Activated CD8-positive, alpha-beta memory T cell treated with anti-CD3 and anti-CD28 coated beads, Interleukin-2, amount 50 U/mL, for 4 hours (primary cell): ENCODE measurements at places on chromosomes 16 and 17.

DNA sequence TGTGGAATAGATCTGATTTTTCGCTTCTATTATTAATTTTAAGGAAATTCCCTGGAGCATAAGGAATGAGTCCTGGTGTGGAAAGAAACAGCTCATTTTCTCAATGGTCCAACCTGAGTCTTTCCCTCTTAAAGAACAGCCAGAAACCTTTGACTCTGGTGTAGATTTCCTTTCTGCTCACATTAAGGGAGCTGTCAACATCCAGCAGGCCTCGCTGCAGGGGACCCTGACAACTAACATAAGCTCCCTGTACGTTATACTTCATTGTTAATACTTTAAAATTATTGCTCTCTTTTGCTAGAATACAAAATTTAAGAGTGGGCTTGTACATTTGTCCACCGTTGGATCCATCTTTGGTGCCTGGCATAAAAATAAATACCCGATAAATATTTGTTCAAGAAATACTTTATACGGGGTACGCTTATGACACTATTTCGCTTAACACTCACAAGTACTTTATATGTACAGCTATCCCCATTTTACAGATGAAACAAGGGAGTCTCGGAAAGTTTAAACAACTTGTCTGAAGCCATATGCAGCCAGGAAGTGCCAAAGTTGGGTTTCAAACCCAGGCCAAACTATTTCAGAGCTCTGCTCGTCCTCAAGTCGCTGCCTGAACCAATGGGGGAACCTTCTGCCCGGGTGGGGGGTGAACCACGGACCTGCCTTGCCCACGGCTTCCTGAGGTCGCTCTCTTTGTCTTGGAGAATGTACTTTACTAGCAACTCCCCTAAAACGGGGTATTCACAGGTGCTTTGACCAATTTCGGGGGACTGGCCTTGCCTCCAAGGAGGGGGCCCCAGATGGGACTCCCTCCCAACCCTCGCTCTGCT, 611 bp downstream of the SMARCE1 start:
- peak; percentile 45 for DNase-seq

GRCh38 chr17:5661491-5662125, 77.3 kb upstream of the NLRP1 start:
- no peak for DNase-seq

DNA sequence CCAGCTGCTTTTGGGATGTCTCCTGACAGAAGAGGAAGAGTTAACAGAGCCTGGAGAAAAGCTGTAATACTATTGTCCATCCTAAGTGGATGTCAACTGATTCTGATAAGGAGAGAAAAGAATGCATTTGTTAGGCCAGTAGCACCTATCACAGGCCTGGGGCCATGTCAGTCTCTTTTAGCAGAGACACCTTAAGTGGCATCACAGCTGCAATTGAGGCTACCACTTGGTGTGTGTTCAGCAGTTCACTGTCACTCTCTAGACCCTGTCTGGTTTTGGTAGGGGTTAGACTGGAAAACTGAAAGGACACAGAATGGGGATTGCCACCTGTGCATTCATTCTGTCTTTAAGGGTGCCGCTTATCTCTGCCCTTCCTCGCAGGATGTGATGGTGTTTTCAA, 42.0 kb downstream of the PSMD12 start:
- no peak for DNase-seq

GRCh38 chr17:74922172-74922571, 883 bp downstream of the USH1G start:
- no peak for DNase-seq

DNA sequence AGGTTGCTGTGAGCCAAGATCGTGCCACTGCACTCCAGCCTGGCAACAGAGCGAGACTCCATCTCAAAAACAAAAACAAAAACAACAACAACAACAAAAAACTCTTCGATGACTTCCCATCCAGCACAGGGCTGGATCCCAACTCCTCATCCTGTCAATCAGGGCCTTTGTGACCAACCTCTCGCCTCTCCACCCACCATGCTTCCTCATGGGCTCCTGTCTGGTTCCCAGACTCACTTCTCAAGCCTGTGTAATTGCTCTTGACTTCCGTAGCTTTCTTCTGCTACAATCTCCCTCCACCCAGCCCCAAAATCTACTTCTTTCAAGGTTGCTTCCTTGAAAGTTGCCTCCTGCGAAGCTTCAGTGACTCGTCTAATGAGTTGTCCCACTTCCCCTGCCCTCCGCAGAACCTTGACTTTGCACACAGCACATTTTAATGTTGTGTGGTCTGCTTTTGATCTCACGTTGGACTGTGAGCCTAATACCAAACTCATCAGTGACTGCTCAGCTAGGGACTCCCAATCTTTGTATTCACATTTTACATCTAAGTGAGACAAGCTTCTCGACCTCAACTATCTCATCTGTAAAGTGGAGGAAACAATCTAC, 936 bp upstream of the RASL10B start:
- no peak for DNase-seq

- DNase-seq: no peak
Observed at GRCh38 chr17:75835654-75835987, 8.6 kb downstream of the UNC13D start.

- no peak for DNase-seq
Observed at GRCh38 chr16:22014271-22014873, 6.5 kb downstream of the MOSMO start.

DNA sequence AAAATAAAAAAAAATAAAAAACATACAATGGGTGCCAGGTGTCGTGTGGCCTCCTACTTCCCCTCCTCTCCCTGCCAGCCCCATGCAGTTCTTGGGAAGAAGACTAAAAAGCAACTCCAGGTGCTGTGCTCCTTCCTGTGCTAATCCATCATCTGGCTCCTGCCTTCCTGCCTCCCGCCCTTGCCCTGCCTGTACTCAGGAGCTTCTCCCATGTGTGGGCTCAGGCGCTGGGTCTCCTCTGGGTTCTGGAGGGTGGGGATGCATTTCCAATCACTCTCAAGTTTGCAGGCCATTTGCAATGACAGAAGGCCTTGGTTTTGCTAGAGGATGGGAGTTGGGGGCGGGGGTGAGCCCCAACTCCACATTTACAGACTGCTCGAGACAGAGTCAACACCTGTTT, 122.9 kb downstream of the SDK2 start:
- no peak for DNase-seq

- no peak for DNase-seq
Observed at GRCh38 chr17:66664336-66664735, 170.6 kb upstream of the CACNG5 start.

DNA sequence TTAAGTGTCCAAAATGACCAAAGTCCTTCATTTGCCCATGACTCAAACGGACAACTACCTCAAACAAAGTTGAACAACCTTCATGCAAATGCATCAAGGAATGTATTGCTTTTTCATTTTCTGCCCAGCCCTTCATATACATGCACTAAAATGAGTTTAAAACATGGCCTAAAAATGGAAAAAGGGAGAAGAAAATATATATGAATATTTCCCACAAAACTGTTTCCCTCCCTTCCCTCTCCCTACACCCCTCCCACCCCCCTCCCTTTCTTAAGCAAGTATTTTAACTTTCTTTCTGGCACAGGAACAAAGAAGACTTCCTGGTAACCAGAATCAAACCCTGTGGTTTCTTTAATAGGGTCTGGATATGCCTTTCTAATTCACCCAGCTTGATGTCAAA, 5.5 kb upstream of the FBXL20 start:
- no peak for DNase-seq

- DNase-seq: no peak
Observed at GRCh38 chr16:73232555-73233328, 184.8 kb upstream of the ZFHX3 start.

- no peak for DNase-seq
Observed at GRCh38 chr16:51237861-51238378, 86.8 kb upstream of the SALL1 start.

- no peak for DNase-seq
Observed at GRCh38 chr17:50303051-50303450, 28.8 kb downstream of the TMEM92 start.

DNA sequence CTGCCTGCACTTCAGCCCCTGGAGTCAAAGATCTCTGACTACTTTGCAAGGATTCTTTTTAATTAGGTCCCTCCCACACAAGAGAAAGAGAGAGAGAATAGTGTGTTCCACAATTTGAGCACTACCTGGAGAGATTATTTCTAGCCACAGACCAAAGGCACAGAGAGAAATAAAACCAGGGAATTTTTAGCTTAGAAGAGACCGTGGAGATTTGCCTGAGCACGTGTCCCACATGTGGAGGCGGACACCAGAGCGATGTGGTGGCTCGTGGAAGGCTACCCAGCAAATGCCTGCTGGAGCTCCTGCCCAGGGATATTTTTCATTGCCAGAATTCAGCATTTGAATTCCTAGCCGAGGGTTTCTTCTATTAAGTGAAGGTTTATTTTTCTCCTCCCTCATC, 50.6 kb downstream of the MGAT5B start:
- DNase-seq: no peak

DNA sequence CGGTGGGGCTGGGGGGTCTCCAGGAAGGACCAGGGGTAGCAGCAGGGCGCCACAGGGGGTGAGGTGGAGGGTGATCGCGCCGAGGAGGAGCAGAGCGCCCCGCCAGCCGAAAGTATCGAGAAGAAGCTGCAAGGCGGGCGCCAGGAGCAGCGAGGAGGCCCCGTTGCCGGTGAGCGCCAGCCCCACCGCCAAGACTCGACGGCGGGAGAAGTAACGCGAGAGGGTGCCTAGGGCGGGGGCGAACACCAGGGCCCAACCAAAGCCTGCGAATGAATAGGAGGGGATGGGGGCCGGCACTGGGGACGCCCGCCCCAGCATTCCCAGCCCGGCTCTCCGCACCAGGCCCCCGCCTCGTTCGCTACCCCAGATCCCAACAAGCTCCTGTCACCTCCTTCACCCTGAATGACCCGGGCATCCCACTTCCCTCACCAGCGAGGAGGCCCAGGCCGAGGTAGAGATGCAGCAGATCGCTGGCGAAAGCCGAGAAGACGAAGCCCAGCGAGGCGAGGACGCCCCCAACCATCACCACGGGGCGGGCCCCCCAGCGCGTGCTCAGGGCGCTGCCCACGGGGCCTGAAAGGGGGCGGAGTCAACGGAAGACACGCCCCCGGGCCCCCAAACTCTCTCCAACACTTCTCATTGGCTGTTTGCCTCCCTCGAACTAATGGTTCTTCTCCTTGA, 1.3 kb downstream of the SLC16A11 start:
- DNase-seq: peak; percentile 56

- DNase-seq: no peak
Observed at GRCh38 chr17:7060165-7060891, 16.4 kb upstream of the SLC16A11 start.
